ENCODE measurements at places on chromosomes 6 and 20. TPM values are rescaled to one million over a fixed set of nuclear protein-coding genes. Genes with fewer than 3 reads are reported as not detected.
A peak's percentile ranks its signal among the peaks of the same experiment; 100 is the strongest.

- H3K4me1 ChIP-seq: peaks cover 17% of the 10 kb centered on the region
- no peaks in the 10 kb centered on the region for H3K27me3 ChIP-seq
- H3K27ac ChIP-seq: no peak overlapping the region
- DNase-seq: no peak
Observed at GRCh38 chr6:16850681-16851026, 89.4 kb upstream of the ATXN1 start.

DNA sequence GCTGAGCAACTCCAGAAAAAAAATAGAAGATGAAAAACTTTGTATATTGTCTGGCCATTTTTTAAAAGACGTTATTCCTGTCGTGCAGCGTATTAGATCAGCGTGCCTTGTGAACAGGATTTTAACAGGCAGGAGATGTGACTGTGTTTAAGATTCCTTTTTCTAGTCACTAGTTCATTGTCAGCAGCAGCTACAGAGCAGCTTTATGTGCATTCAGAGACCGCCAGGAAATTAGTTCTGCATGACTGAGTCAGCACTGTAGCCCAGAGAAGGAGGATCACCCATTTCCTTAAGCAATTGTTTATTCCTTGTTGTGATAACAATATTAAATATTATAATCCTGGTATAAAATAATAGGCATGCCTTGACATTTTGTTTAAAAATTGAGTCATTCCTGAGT lies 75.4 kb upstream of the ADGRB3 start:
- no peaks in the 10 kb centered on the region for H3K27me3 ChIP-seq
- no peak overlapping the region for H3K27ac ChIP-seq
- no peaks in the 10 kb centered on the region for H3K4me1 ChIP-seq
- H3K36me3 ChIP-seq: no peaks in the 10 kb centered on the region
- H3K4me3 ChIP-seq: no peak overlapping the region

DNA sequence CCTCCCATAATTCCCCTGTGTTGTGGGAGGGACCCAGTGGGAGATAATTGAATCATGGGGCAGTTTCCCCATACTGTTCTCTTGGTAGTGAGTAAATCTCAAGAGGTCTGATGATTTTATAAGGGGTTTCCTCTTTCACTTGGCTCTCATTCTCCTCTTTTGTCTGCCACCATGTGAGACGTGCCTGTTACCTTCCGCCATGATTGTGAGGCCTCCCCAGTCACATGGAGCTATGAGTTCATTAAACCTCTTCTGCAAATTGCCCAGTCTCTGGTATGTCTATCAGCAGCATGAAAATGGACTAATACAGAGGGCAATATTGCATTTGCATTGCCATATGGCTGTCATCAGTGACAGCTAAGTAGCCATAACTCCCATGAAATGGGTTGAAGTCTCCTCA lies 63.2 kb downstream of the ZNF217 start:
- H3K27me3 ChIP-seq: no peaks in the 10 kb centered on the region
- H3K27ac ChIP-seq: no peak overlapping the region
- no peak overlapping the region for H3K4me3 ChIP-seq
- H3K4me1 ChIP-seq: no peaks in the 10 kb centered on the region

GRCh38 chr6:22099231-22099630 lies 197.6 kb downstream of the PRL start:
- no peaks in the 10 kb centered on the region for H3K27me3 ChIP-seq
- no peak overlapping the region for H3K27ac ChIP-seq
- H3K36me3 ChIP-seq: no peaks in the 10 kb centered on the region

- no peak for DNase-seq
- no peaks in the 10 kb centered on the region for H3K36me3 ChIP-seq
- no peaks in the 10 kb centered on the region for H3K27me3 ChIP-seq
- no peak overlapping the region for H3K27ac ChIP-seq
- no peaks in the 10 kb centered on the region for H3K4me1 ChIP-seq
Observed at GRCh38 chr6:166115609-166116008, 52.0 kb downstream of the TBXT start.

DNA sequence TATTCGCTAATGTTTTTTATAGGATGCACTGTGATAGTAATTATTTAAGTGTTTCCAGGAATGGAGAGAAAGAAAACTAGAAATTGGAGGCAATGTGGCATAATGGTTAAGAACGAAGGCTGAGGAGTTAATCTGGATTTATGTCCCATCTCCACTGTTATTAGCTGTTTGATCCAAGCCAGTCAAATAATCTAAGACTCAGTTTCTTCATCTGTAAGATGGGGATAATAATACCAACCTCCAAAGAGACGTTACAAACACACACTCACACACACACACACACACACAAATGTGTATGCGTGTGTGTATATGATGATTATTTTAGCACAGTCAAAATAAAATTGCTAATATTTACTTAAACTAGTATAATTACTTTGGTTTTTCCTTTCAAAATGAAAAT lies 36.9 kb upstream of the TPD52L1 start:
- H3K36me3 ChIP-seq: no peaks in the 10 kb centered on the region
- H3K4me3 ChIP-seq: no peak overlapping the region
- no peaks in the 10 kb centered on the region for H3K4me1 ChIP-seq
- H3K27ac ChIP-seq: no peak overlapping the region
- H3K27me3 ChIP-seq: no peaks in the 10 kb centered on the region

Gene FAM209B
- total RNA-seq: not detected

Gene LRRC1
- total RNA-seq: 38.6 TPM

DNA sequence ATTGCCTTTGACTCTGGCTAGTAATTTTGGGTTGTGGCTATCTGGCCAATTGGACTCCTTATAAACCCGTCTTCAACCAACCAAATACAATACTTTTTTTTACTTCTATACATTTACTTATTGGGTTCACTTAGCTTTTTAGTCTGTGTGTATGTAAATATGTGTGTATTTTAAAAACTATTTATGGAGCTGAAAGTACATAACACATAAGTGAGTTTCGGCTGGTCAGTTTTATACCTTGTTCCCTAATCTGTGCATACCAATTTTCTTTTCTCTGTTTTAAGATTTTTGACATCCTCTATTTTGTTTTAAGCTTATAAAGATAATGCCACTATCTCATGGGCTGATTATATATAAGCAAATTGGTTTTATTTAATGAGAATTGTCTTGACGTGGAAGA lies 129.5 kb downstream of the LRRC1 start:
- no peak overlapping the region for H3K4me3 ChIP-seq
- peaks cover 43% of the 10 kb centered on the region for H3K4me1 ChIP-seq
- no peak overlapping the region for H3K27ac ChIP-seq
- no peaks in the 10 kb centered on the region for H3K27me3 ChIP-seq
- peaks cover 12% of the 10 kb centered on the region for H3K36me3 ChIP-seq

- H3K27ac ChIP-seq: no peak overlapping the region
- DNase-seq: no peak
- H3K36me3 ChIP-seq: no peaks in the 10 kb centered on the region
- H3K27me3 ChIP-seq: peaks cover 3% of the 10 kb centered on the region
- no peak overlapping the region for H3K4me3 ChIP-seq
Observed at GRCh38 chr20:21725892-21726291, 20.4 kb downstream of the PAX1 start.

Gene DYNLT2
- 3.1 TPM for total RNA-seq

Gene GGTLC1
- total RNA-seq: not detected

- no peak overlapping the region for H3K27ac ChIP-seq
- H3K4me1 ChIP-seq: no peaks in the 10 kb centered on the region
- no peaks in the 10 kb centered on the region for H3K36me3 ChIP-seq
- DNase-seq: no peak
- no peaks in the 10 kb centered on the region for H3K27me3 ChIP-seq
Observed at GRCh38 chr6:107563694-107564588, 74.0 kb downstream of the SOBP start.

GRCh38 chr6:168015009-168015408 lies 17.5 kb downstream of the KIF25 start:
- no peak overlapping the region for H3K27ac ChIP-seq
- H3K36me3 ChIP-seq: no peaks in the 10 kb centered on the region
- H3K27me3 ChIP-seq: peaks cover 10% of the 10 kb centered on the region

Gene CALHM5
- total RNA-seq: 0.89 TPM

DNA sequence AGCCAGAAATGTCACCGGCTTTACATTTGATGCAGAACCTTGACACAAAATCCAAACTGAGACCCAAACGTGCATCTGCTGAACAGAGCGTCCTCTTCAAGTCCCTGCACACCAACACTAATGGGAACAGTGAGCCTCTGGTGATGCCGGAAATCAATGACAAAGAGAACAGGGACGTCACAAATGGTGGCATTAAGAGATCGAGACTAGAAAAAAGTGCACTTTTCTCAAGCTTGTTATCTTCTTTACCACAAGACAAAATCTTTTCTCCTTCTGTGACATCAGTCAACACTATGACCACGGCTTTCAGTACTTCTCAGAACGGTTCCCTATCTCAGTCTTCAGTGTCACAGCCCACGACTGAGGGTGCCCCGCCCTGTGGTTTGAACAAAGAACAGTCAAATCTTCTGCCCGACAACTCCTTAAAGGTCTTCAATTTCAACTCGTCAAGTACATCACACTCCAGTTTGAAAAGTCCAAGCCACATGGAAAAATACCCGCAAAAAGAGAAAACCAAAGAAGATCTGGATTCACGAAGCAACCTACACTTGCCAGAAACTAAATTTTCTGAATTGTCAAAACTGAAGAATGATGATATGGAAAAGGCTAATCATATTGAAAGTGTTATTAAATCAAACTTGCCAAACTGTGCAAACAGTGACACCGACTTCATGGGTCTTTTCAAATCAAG lies 108.4 kb downstream of the RTN4IP1 start:
- H3K4me1 ChIP-seq: peaks cover 67% of the 10 kb centered on the region
- no peaks in the 10 kb centered on the region for H3K36me3 ChIP-seq
- no peak for DNase-seq
- no peaks in the 10 kb centered on the region for H3K27me3 ChIP-seq
- peak overlapping the region; percentile 75 for H3K27ac ChIP-seq

Gene CLVS2
- total RNA-seq: 0.15 TPM

Gene CFAP61
- total RNA-seq: 0.80 TPM

GRCh38 chr20:53146201-53146891 lies 174.2 kb downstream of the TSHZ2 start:
- H3K27me3 ChIP-seq: no peaks in the 10 kb centered on the region
- H3K4me1 ChIP-seq: peaks cover 6% of the 10 kb centered on the region
- no peaks in the 10 kb centered on the region for H3K36me3 ChIP-seq
- H3K4me3 ChIP-seq: no peak overlapping the region
- H3K27ac ChIP-seq: no peak overlapping the region
- no peak for DNase-seq

Gene GHRH
- not detected for total RNA-seq

DNA sequence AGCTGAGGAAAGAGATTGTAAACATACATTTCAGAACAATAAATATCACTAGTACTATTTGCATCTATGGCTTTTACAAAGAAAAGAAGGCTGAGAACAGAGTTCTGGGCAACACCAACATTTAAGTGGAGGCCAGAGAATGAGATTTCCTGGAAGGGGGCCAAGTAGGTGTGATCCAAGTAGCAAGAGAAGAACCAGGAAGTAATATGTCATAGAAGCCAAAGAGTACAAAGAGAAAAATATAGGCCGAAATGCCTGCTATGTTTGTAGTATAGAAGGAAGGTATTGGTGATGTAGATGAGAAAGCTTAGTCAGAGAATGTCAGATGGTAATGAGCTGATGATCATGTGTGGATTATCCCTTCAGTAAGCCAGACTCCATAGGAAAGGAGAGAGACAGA lies 94.5 kb downstream of the PERP start:
- no peak overlapping the region for H3K4me3 ChIP-seq
- no peaks in the 10 kb centered on the region for H3K36me3 ChIP-seq
- no peak for DNase-seq
- no peaks in the 10 kb centered on the region for H3K27me3 ChIP-seq

- DNase-seq: no peak
- no peak overlapping the region for H3K4me3 ChIP-seq
- H3K4me1 ChIP-seq: peaks cover 31% of the 10 kb centered on the region
- H3K27ac ChIP-seq: no peak overlapping the region
Observed at GRCh38 chr20:59751075-59751711, 146.9 kb downstream of the PHACTR3 start.

Gene BANF2
- total RNA-seq: not detected

GRCh38 chr6:7016226-7016625 lies 91.5 kb upstream of the RREB1 start:
- H3K4me1 ChIP-seq: no peaks in the 10 kb centered on the region
- no peak overlapping the region for H3K4me3 ChIP-seq
- no peak for DNase-seq
- H3K27ac ChIP-seq: no peak overlapping the region
- no peaks in the 10 kb centered on the region for H3K36me3 ChIP-seq

Gene SNAP25
- not detected for total RNA-seq

DNA sequence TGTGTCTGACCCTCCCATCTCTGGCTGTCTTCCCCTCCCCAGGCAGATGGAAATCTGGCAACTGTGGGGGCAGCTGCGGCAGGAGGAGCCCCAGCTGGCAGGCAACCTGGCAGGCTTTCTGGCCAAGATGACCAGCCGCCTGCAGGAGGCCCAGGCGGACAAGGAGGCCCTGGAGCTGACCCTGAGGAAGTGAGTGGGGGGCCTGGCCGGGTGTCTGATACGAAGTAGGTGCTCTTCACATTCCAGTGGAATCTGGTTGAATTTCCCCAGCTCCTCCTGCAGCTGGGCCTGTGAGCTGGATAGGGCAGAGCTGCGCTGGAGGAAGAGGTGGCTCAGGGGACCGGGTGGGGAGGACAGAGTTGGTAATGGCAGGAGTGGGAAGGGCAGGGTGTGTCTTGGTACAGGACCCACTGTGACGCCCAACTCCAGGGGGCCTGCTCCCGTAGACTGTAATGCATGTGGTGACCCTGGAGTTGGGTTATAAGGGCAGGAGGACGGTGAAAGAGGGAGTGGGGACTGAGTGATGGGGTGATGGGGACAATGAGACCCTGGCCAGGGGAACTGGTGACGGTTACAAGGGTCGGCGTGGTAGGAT lies 19.7 kb downstream of the RAB44 start:
- peaks cover 16% of the 10 kb centered on the region for H3K4me1 ChIP-seq
- peak; percentile 61 for DNase-seq
- no peaks in the 10 kb centered on the region for H3K27me3 ChIP-seq
- H3K36me3 ChIP-seq: no peaks in the 10 kb centered on the region
- H3K4me3 ChIP-seq: no peak overlapping the region
- H3K27ac ChIP-seq: no peak overlapping the region

GRCh38 chr20:51796340-51796739 lies 6.0 kb downstream of the SALL4 start:
- no peak for DNase-seq
- no peak overlapping the region for H3K27ac ChIP-seq
- peaks cover 34% of the 10 kb centered on the region for H3K27me3 ChIP-seq
- H3K36me3 ChIP-seq: no peaks in the 10 kb centered on the region
- peaks cover 18% of the 10 kb centered on the region for H3K4me1 ChIP-seq

DNA sequence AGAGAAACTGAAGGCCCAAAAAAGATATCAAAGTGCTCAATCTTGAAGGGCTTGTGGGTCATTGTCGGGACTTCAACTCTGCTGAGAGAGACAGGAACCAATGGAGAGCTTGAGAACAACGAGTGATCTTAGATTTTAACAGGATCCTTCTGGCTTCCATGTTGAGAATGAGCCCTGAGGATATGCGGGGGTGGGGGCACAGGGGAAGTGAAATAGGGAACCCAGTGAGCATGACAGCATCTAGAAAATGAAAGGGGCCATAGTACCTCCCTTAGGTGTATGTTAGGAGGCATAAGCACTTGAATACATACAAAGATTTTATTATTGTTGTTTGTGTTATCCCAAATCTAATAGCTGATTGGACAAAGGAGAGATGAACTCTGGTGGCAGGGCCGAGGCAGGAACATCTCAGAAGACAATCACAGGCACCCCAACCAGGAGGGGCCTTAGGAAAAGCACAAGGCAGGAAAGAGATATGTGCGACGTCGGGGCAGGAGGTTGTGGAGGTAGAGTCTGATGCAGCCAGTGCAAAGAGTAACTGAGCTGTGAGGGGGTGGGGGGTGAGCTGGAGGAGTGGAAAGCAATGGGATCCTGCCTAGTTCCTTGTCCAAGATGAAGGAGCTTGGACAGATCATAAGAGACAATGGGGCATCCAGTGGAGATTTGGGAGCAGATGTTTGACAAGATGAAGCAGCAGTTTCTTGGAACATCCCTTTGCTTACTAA lies 10.4 kb downstream of the TGM6 start:
- peak; percentile 49 for DNase-seq
- H3K27ac ChIP-seq: no peak overlapping the region
- H3K4me1 ChIP-seq: no peaks in the 10 kb centered on the region

Measured in suprapubic skin (tissue), 4 donors.